Esophagus squamous epithelium (tissue), 5 donors: ENCODE measurements at places on chromosomes 11 and 22. TPM values are rescaled to one million over a fixed set of nuclear protein-coding genes. Genes with fewer than 3 reads are reported as not detected.

GRCh38 chr11:79430280-79430679, 10.6 kb downstream of the TENM4 start:
- H3K4me1 ChIP-seq = peaks cover 6% of the 10 kb centered on the region
- H3K27me3 ChIP-seq = no peaks in the 10 kb centered on the region
- no peak for DNase-seq
- H3K4me3 ChIP-seq = no peak overlapping the region
- no peaks in the 10 kb centered on the region for H3K36me3 ChIP-seq

DNA sequence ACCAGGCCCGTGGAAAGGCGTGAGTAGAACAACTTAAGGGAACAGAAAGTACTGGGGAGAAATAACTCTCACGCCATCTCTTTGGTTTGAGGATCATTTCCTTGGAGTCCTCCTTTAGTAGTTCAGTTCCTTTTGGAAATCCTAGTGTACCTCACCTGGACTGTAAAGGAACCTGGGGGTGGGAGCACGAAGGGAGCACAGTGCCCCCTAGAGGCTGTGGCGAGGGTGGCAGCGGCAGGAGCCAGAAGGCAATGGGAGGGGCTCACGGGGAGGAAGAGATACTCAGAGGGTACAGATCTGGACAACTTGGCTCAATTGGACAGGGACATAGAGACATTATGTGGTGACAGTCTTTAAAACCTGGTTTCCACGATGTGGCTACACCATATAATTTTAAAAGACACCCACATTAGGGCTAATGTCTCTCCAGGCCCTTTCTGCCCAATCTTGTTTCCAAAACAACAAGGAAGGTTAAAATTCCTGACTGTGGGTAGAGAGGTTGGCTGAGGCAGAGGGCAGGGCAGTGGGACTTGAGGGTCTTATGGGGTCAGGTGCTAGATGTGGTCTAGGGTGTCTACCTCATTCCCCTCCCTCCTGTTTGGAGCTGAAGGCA, 87.0 kb downstream of the CSNK2A3 start:
- no peaks in the 10 kb centered on the region for H3K4me1 ChIP-seq
- no peak overlapping the region for H3K27ac ChIP-seq
- DNase-seq = no peak
- H3K36me3 ChIP-seq = no peaks in the 10 kb centered on the region
- no peaks in the 10 kb centered on the region for H3K27me3 ChIP-seq
- H3K4me3 ChIP-seq = no peak overlapping the region

Gene NADSYN1
- total RNA-seq = 81.3 TPM

Gene PYGM
- 0.31 TPM for total RNA-seq

DNA sequence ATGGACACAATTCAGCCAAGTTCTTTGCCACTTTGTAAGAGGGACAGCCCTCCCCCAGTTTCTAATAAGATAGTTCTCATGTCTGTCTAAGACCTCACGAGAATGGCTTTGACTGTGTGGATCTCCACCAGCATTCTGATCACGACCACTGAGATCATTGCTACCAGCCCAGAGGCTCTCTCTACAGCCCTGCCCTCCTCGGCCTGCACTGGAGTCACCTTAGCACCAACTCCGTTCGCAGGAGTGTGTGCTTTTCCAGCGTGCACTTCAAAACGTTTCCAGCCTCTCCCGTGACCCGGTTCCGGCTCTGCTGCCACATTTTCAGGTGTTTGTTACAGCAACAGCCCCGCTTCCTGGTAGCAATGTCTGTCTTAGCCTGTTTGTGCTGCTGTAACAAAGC, 26.2 kb downstream of the TSPAN32 start:
- H3K36me3 ChIP-seq = no peaks in the 10 kb centered on the region
- no peak for DNase-seq
- no peak overlapping the region for H3K27ac ChIP-seq
- H3K4me3 ChIP-seq = no peak overlapping the region
